ENCODE measurements at places on chromosomes 11 and 22.

DNA sequence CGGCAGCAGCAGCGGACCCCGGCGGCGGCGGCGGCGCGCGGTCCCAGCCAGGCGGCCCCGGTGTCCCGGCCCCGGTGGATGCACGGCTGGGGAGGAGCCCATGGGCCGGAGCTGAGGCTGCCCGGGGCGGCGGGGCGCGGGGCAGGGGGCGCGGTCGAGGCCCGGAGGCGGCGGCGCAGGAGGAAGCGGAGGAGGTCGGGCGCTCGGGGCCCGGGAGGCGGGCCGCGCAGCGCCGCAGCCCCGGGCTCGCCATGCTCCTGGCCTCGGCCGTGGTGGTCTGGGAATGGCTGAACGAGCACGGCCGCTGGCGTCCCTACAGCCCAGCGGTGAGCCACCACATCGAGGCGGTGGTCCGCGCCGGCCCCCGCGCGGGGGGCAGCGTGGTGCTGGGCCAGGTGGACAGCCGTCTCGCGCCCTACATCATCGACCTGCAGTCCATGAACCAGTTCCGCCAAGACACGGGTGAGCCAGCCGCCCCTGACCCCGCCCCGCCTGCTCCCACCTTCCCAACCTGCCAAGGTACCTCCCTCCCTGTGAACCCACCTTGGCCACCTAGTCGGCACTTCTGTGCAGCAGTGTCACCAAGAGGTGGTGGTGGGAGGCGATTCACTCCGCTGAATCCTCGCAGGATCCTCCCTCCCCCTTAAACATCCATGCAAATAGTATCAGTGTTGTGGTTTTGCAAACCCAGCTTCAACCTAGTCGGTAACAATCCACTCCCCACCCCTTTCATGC lies 580 bp downstream of the DTX4 start:
- DNase-seq, result peak; percentile 47

DNA sequence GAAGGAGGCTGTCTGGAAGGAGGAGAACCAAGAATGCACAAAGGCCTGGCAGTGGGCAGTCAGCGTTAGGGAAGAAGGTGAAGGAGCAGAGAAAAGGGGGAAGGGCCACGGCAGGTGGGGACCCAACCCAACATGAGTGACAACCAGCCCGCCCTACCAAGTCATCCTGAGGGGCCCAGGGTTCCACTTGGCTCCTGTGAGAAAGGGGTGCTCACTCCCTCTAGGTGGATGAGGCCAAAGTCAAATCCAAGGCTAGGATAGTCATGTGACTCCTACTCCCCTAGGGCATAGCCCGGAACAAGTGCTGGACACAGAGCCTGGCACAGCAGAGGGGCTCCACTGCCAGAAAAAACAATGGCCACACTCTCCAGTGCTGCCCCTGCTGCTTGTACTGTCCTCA lies 2.2 kb upstream of the DGCR2 start:
- no peak for DNase-seq

- DNase-seq, result no peak
Measured at GRCh38 chr11:20025332-20025840, 134.9 kb downstream of the DBX1 start.

GRCh38 chr11:118876286-118876685 lies 7.4 kb upstream of the CXCR5 start:
- DNase-seq, result no peak

GRCh38 chr11:77967753-77968152 lies 26.7 kb downstream of the INTS4 start:
- peak; percentile 34 for DNase-seq

DNA sequence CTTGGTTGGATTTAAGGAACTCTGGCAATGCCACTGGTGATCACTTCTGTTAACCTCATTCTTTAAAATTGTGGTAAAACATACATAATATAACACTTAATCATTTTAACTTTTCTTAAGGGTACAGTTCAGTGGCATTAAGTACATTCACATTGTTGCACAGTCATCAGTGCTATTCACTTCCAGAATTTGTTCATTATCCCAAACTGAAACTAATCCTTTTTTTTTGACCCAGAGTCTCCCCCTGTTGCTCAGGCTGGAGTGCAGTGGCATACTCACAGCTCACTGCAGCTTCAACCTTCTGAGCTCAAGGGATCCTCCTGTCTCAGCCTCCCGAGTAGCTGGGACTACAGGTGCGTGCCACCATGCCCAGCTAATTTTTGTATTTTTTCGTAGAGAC lies 10.6 kb downstream of the ELF5 start:
- DNase-seq, result no peak

- DNase-seq, result no peak
Measured at GRCh38 chr11:8789864-8790263, 107.3 kb downstream of the RPL27A start.

DNA sequence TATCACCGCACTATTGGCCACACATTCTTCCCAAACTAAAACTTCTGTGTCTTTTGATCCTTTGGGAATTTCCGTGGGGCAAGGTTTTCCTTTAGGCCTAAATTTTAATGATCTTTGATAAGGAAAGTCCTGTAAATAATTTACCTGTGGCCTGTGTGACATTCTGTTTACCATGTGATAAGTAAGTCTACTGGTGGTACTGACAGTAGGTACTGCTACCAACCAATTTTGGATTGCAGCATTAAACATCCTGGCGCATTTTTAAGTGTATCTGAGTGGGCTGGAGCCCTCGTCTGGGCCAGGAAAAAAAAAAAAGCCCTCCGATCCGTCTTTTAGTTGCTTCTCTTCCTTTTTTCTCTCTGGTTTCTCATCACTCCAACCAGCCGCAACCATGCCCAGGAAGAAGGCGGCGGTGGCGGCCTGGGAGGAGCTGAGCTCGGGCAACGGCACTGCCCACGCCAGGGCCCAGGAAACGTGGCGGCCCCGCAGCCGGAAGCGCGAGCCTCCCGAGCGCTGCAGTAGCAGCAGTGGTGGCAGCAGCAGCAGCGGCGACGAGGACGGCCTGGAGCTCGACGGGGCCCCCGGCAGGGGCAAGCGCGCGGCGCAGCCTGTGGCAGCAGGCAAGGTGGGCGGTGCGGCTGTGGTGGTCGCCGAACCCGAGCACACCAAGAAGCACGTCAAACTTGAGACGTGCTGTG lies 33.6 kb downstream of the ASRGL1 start:
- DNase-seq, result no peak

DNA sequence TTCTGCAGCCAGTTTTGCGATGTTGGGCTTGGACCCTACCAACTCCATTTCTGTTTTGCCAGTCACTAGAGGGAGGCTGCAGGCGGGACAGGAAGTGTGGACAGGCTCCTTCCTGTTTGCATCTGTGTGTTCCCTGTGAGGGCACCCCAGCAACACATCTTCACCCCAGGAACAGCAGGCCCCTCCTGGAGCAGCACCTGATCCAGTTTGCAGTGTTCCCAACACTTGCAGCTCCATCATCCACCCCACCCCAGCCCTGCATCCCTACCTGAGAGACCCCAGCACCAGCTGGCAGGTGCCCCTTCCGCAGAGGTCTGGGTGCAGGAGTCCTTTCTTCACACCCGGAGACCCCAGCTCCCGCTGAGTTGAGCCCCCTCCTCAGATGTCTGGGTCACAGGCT lies 7.4 kb upstream of the VSIG10L2 start:
- DNase-seq, result no peak

- DNase-seq, result no peak
Measured at GRCh38 chr11:9774591-9775397, 110.9 kb downstream of the SWAP70 start.

- no peak for DNase-seq
Measured at GRCh38 chr11:134124660-134125451, 56.0 kb downstream of the JAM3 start.

DNA sequence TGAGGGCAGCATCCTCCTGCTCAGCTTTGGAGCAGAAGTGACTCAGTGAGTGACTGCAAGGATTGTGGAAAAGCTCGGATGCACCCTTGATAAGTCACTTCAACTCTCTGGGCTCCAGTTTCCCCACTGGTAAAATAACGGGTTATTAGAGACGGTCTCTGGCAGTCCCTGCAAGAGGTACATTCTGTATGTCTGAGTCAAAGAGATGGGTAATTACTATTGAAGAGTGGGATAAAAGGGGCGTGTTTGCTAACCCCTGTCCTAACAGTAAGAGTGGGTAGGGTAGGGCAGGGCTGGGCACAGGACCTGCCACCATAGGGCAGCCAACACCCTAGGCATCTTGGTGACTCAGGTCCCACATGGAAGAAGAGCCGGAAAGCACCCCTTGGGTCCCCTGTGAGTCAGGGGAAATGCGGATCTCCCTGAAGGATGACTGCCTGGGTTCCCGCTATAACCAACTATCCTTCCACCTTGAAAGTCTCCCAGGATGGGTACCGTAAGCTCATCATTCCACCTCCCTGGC lies 7.3 kb upstream of the AHNAK start:
- DNase-seq, result peak; percentile 74

GRCh38 chr22:17775781-17776465 lies 1.7 kb upstream of the BID start:
- DNase-seq, result no peak

GRCh38 chr11:134126217-134126822 lies 57.4 kb downstream of the JAM3 start:
- DNase-seq, result no peak

GRCh38 chr22:49262167-49262566 lies 565.5 kb downstream of the BRD1 start:
- no peak for DNase-seq

DNA sequence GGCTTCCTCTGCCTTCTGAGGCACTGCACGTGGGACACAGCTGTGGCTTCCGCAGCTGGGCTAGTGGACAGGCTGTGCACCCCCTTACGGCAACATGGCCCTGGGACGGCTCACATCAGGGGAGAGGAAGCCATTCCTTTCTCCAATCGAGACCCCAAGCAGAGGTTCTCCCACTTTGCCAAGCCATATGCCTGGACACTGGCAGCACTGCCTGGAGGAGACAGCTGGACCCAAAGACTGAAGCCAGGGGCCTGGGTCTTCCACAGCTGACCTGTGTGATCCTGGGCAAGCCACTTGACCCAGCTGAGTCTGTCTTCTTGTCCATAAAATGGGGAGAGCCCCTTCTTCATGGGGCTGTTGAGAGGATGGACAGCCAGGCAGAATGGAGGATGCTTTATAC lies 65.4 kb downstream of the SHISAL1 start:
- DNase-seq, result no peak

GRCh38 chr22:28978158-28978557 lies 83.5 kb downstream of the C22orf31 start:
- DNase-seq, result no peak

GRCh38 chr11:79331203-79331901 lies 109.5 kb downstream of the TENM4 start:
- no peak for DNase-seq

DNA sequence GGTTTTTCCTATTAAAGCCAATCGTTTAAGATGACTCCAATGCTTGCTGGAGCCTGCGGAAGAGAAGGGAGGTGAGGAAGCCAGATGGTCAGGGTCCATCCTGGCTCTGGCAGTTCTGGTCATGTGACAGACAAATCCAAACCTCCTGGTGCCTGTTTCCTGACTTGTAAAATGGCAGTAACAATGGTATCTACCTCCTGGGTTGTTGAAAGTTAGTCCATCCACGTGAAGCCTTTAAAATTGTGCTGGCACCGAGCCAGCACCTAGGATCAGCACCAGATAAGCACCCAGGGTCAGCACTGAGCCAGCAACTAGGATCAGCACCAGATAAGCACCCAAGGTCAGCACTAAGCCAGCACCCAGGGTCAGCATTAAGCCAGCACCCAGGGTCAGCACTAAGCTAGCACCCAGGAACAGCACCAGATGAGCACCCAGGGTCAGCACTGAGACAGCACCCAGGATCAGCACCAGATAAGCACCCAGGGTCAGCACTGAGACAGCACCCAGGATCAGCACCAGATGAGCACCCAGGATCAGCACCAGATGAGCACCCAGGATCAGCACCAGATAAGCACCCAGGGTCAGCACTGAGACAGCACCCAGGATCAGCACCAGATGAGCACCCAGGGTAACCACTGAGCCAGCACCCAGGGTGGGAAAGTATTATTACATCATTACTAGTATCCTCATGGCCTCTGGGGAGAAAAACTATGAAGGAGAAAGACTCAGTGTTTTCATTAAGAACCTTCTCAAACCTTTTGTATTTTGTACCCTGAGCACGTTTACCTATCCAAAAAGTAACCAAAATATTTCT lies 17.2 kb downstream of the KIAA0930 start:
- DNase-seq, result no peak

DNA sequence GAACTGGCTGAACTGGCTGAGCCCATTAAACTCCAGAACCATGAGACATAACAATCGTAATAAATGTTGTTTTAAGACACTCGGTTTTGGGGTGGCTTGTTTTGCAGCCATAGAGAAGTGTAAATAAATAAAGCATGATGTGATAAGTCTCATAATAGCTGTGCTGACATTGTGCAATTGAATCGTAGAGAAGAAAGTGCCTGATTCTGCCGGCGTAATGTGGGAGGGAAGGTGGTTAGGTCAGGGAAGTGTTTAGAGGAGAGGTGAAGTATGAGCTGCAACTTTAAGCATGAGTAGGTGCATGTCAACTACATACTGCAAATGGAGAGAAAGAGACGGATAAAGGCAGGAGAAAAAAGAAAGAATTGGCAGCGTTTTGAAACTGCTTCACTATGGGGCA lies 217.1 kb downstream of the BLID start:
- no peak for DNase-seq

- no peak for DNase-seq
Measured at GRCh38 chr11:32005786-32006416, 85.0 kb upstream of the RCN1 start.

GRCh38 chr11:111095327-111095726 lies 150.2 kb upstream of the POU2AF2 start:
- DNase-seq, result no peak

GRCh38 chr22:30763815-30764673 lies 69.4 kb downstream of the OSBP2 start:
- peak; percentile 69 for DNase-seq
